ENCODE measurements at places on chromosomes 3 and 15.
A peak's percentile ranks its signal among the peaks of the same experiment; 100 is the strongest.

DNA sequence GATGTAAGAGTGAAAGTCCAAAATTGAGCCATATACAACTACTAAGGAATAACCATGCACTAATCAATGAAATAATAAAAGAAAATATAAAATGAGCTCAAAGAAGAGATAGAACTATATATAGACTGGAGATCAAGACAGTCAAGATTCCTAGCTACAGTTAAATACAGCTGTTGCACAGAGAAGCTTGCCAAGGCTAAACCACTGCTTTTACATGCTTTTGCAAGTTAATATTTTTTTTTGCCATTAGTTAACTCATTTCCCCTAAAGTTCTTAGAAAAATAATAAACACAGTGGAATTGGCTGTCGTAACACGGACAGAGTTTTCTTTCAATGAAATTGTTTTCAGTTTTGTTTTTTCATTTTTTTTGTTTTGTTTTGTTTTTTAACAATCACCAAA lies 123.0 kb downstream of the VGLL3 start:
- DNase-seq: no peak

DNA sequence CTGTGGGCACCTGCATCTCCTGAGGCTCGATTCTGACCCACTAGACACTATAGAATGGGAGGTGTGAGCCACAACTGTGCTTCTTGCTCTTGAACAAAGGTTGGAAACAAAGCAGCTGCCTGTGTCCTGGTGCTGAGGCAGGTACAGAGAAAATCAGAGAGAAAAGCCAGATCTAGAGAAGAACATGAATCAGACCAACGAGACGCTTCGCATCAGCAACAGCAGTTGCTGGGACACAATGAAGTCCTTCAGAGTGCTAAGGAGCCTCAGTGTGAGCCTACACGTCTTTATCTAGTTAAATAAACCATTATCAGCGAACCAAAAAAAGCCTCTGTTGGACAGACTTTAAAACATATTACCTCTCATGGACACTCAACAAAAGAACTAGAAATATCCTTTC lies 86.3 kb upstream of the MEX3B start:
- DNase-seq: no peak

DNA sequence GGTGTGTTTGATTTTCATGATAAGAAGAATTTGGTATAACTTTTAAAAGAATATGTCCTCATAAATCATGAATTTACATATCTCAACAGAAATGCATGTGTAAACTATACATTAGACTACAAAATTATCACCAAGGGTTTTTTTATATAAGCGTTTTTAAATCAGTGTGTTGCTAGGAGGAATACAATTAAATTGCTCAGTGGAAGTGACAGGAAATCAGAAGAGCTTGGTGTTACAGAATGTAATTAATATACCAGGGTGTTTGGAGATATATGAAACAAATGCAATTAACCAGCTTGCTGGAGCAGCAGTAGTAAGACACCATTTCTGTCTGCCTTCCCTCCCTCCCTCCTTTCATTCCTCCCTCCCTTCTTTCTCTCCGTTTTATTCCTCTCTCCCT lies 2.4 kb downstream of the ROBO2 start:
- no peak for DNase-seq

- no peak for DNase-seq
Observed at GRCh38 chr3:69671082-69671952, 67.9 kb upstream of the MITF start.

GRCh38 chr3:83033133-83033532 lies 1271.7 kb upstream of the GBE1 start:
- DNase-seq: no peak

- DNase-seq: peak; percentile 57
Observed at GRCh38 chr3:12916159-12916558, 74.8 kb upstream of the RPL32 start.

GRCh38 chr3:29329986-29330890 lies 49.4 kb downstream of the RBMS3 start:
- no peak for DNase-seq

DNA sequence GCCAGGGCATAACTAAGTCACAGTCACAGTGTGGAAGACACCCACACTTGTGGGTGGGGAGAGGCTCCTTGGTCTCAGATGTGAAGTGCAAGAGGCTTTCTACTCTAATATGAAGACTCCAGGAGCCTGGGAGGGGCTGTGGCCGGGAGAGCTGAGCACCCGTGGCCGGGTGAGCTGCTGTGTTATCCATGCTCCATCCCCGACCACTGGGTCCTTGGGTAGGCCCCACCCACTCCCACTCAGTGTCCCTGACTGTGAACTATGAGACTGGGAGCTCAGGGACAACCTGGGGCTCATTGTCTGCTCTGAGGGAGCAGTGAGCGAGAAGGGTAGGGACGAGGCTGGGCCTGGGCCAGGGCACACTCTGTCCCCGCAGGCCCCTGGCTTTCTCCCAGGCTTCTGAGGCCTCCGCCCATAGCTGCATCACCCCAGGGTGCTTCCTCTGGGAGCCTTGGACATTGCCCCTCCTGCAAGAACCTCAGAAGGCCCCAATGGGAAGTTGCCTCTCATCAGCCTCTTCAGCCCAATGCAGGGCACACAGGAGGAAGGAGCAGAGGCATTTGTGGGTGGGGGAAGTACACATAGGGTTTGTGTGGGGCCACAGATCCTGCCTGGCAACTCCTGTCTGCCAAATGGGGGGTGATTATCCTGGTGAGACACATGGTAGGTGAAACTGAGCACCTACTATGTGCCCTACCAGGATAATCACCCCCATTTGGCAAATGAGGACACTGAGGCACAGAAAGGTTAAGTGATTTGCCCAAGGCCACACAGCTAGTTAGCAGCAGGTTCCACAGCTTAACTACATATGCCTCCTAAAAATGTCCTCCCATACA lies 2.4 kb downstream of the ANPEP start:
- DNase-seq: no peak

GRCh38 chr3:151085889-151086483 lies 522 bp downstream of the MED12L start:
- DNase-seq: peak; percentile 60

DNA sequence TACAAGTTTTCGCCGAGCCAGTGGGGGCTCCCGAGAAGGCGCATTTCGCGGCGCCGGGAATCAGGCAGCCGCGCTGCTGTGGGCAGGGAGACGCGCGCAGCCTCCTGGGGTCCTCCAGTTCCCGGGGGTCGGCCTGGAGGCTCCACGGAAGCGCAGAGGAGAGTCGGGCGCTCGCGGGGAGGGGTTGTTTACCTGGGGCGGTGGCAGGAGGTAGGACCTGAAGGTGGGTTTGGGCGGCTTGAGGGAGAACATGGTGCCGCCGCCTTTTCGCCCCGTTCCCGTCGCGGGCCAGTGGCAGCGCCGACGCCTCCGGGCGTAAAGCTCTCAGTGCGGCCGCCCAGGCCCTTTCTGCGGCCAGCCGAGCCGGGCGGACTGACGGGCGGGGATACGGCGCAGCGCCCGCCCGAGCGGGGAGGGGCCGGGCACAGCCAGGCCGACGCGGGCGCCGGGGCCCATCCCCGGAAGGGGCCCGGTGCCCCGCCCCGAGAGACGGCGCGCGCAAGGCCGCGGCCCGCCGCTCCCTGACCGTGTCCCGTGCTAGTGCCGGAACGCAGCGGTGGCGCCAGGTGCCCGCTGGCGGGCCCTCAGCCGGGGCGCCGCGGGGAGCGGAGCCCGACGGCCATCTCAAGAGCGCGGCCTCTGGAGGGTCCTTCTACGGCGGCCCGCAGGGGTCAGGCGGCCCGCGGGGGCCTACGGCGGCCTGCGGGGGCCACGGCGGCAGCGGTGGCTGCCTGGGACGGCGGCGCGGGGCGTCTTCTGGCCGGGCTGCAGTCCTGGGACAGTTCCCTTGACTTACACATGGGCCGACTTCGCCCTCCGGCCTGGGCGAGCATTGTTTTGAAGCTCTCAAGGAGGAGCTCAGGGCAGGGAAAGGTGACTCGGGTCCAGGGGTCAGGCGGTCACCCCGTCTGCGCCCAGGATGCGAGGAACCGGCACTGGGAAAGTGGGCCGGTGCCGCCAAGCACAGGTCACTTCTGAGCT lies at the start of gene MTMR10:
TSS of gene MTMR10 (minus strand) at position 374 of the 981 bp plus-strand sequence. CDS start at position 252, 122 bp downstream.
- peak; percentile 87 for DNase-seq
